Panc1 (cell line): ENCODE measurements at places on chromosomes 7 and 10. TPM values are rescaled to one million over a fixed set of nuclear protein-coding genes. Genes with fewer than 3 reads are reported as not detected.

- DNase-seq = no peak
These were observed 229.1 kb downstream of the PLXNA4 start for GRCh38 chr7:132347123-132347522.

DNA sequence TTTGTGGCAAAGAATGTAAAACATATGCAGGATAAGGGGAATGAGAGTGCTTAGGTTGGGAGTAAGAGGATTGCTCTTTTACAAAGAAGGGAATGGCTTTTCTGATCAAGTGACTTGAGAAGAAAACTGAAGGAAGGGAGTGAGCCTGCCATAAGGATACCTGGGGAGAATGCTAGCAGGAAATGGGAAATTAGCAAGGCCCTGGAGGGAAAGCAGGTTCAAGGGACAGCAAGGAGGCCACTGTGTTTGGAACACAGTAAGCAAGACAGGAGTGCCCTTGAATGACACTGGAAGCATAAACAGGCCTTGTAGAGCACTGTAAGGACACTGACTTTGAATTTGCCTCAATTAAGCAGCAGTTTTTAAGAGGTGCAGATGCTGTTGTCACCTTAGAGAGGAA is 1069.9 kb downstream of the DNAJB9 start:
- no peak for DNase-seq

The AASS gene
- total RNA-seq = 0.31 TPM

DNA sequence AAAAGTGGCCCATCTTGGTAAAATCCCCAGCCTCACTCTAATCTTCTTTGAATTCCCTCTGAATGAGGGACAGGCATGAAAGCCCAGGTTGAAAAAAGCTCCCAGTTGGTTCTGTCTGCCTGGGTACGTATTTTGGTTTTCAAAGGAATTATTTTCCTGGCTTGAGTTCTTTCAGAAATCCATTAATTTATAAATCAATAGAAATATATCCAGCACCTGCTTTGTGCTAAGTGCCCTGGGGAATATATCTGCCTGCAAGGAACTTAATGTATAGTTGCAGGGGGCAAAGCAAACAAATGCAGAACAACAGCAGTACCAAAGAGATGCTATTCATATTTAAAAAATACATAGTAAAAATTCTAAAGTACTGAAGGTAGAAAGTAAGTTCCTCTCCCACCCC is 362.7 kb downstream of the REEP3 start:
- DNase-seq = no peak

The LRRC4 gene
- not detected for total RNA-seq

DNA sequence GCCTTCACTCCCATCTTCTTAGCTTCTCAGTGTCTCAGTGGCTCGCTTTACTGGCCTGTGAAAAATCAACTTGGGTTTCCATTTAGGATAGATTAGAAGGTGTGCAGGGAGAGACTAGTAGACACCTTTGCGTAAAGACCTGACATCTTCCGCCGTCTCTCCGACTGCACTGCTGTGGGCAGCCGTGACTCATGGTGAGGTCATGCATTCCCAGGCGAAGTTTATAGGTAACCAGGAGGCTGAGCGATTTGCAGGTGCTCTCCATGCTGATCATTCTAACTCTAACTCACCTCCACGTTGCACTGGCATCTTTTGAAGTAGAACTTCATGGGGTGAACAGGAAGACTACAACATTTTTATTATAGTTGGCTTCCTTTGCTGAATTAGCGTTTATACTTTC is 68.0 kb upstream of the ZNF438 start:
- peak; percentile 20 for DNase-seq

DNA sequence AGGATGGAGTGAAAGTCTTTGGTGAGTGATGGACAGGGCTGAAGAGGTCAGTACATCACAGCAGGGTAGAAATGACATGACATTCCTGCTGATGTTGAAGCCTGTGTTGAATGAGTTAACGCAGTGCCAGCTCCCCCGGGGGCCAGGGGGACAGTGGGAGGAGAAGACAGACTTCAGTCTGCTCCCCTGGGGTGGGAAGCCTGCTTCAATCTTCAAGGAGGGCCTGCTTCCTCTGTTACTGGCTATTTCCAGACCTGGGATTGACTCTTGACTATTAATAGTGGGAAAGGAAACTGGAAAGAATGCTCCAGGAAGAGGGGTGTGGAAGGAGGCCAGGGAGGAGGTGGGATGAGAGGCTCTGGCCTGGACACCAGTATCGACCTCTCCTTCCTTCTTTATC is 27.2 kb downstream of the PODXL start:
- DNase-seq = no peak

The DHTKD1 gene
- total RNA-seq = 15.8 TPM

DNA sequence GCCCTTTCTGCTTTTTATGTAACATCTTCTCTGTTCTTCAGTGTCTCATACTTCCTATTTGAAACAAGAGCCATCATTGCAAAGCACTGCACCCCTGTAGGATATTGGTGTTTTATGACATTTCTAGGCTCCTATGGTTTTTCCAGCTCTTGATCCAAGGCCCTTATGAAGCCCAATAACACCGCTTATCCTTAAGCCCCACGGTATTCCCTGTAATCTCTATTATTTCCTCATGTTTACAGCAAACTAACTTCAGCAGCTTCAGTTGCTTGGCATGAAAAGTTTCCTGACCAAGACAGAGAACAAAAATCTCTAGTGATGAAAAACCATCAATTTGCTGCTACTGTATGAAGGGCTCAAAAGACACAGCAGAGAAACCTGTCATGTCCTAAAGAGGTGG is 34.1 kb upstream of the TES start:
- DNase-seq = no peak

The ZNF365 gene
- 22.8 TPM for total RNA-seq

GRCh38 chr7:43511769-43512515 is 71.0 kb upstream of the STK17A start:
- no peak for DNase-seq

The PAPSS2 gene
- total RNA-seq = 17.1 TPM

GRCh38 chr7:121385800-121386179 is 10.3 kb downstream of the FAM3C start:
- no peak for DNase-seq

DNA sequence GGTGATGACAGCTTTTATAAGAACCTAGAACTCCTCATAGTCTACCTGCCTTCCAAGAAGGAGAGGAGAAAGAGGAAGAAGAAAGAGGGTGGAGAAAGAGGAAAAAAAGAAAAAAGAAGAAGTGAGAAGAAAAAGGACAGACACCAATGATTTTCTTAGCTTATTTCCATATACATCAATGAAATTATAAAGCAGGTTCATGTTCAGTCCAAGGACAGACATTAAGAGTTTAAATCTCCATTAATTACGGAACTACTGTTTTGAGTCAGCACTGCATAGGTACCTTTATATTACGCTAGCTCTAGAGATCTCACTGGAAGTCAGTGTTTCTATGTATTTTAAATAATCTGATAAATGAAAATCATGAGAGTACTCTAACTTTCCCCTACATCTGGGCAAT is 309.0 kb upstream of the HGF start:
- no peak for DNase-seq

DNA sequence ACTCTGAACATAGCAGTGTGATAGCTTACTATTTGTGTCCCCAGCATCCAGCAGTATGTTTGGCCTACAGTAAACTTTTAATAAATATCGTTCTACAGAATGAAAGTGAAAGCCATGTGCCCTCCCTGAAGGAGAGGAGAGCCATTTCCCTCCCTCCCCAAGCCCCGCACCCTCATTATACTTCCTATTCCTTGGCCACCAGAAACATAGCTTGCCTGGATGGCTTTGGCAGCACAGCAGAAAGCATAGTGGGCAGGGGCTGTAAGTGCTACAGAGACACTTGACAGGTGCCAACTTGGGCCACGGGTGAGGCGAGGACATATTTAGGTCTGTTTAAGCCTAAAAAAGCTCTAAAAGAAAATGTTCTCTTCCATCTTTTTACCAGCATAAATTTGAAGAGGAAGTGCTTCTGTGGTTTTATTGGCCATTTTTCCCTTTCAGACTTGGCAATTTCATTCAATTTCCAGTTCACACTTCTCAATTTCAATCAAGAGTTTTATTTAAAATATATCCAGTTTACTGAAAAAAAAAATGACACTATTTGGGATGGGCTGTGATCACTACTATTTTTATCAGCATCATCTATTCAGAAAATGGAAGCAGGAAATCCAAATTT is 12.7 kb downstream of the HHEX start:
- DNase-seq = no peak

GRCh38 chr7:127822822-127823508 is 171.0 kb downstream of the SND1 start:
- no peak for DNase-seq

DNA sequence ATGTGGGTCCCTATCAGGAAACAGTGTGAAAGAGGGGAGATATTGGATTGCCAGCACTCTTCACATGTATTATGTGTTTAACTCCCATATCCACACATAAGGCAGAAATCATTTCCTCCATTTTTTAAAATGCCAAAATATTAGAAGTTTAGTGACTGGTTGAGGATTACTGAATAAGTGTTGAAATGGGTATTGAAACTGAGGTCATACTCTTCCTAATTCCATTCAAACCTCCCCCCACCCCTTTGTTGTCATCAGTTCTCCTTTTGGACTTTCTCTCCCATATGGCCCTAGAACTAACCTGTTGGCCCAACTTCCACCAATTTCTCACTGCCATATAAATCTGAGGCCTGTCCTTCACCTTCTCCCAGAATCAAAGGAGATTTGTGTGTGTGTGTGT is 81.6 kb downstream of the EVX1 start:
- DNase-seq = no peak

The TRPV5 gene
- total RNA-seq = not detected

GRCh38 chr7:150322833-150323681 is at the start of the genes ACTR3C and LRRC61:
Gene ACTR3C, minus strand, starts transcription at chr7:150323545. Its CDS starts 28,249 bp downstream, at chr7:150295296.
Gene LRRC61, plus strand, starts transcription at chr7:150323355. Its CDS starts 13,507 bp downstream, at chr7:150336862.
- DNase-seq = no peak

- DNase-seq = no peak
These were observed 67.5 kb downstream of the C1GALT1 start for GRCh38 chr7:7249814-7250213.

The A1CF gene
- total RNA-seq = 0.03 TPM

DNA sequence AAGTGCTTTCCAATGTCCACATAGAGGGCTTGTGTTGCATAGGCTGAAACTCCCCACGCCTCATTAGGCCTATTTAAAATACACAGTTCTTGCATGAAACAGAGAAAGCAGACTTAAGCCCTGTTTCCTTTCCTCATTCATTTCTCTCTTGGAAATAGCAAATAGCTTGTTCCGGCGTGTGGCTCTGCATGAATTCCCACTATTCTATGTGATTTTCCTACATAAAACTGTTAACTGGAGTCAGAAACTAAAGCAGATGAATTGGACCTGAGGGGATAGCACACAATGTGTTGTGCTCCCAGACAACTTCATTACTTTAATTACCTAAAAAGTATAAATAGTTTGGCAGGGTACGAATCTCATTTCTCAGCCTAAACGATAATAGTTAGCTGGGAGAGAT is 981.5 kb downstream of the SORCS1 start:
- DNase-seq = no peak

The MET gene
- total RNA-seq = 103 TPM

DNA sequence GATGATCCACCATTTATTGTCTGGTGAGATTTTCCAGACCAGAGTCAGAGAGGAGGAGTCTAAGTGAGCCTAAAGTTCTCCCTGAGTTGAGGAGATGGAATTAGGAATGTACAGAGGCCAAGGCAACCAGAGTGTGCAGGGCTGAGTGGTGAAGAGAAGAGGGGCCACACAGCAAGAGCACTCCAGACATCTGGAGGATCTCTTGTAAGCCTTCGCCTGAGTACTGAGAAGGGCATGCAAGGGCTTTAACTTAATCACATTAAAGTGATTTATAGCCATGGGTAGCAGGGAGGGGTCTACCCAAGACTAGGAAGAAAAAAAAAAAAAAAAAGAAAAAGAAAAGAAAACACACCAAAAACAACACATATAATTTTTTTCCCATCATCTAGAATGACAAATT is 1190.4 kb downstream of the GATA3 start:
- no peak for DNase-seq

DNA sequence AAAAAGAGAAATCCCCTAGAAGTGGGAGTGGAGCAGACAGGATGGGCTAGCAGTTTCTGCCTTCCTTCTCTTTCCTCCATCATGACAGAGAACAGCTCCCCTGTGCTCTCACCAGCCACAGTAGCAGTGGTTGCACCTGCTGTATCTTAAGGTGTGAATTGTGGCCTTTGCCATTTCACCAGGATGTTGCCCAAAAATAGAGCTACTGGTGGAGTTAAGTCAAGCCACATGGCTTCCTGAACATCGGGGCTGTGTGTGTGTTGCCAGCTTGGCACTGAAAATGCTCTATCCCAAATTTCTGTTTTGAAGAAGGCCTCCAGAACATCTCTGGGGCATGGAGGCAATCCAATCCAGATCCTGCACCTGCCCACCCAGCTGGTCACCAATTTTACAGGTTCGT is 348.7 kb downstream of the EXOC4 start:
- no peak for DNase-seq

DNA sequence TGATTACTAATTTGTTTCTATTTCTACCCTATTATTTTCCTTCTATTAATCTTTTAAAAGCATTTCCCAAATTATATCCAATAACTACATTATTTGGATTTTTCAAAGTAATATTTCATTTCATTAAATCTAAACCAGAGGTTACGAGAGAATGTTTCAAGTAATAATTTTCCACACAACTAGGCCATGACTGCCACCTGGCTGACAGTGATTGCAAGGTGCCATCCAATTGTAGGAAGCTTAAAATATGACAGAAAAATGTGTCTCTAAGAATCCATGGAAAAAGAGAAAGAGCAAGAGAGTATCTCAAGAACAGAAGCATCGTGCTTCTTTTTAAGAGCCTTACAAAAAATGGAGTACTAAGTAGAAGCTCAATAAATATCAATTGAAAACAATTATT is 48.7 kb downstream of the TPK1 start:
- DNase-seq = no peak

The LDB3 gene
- total RNA-seq = 0.15 TPM

The OPALIN gene
- total RNA-seq = not detected

GRCh38 chr7:80151274-80151665 is 16.6 kb downstream of the GNAI1 start:
- no peak for DNase-seq

DNA sequence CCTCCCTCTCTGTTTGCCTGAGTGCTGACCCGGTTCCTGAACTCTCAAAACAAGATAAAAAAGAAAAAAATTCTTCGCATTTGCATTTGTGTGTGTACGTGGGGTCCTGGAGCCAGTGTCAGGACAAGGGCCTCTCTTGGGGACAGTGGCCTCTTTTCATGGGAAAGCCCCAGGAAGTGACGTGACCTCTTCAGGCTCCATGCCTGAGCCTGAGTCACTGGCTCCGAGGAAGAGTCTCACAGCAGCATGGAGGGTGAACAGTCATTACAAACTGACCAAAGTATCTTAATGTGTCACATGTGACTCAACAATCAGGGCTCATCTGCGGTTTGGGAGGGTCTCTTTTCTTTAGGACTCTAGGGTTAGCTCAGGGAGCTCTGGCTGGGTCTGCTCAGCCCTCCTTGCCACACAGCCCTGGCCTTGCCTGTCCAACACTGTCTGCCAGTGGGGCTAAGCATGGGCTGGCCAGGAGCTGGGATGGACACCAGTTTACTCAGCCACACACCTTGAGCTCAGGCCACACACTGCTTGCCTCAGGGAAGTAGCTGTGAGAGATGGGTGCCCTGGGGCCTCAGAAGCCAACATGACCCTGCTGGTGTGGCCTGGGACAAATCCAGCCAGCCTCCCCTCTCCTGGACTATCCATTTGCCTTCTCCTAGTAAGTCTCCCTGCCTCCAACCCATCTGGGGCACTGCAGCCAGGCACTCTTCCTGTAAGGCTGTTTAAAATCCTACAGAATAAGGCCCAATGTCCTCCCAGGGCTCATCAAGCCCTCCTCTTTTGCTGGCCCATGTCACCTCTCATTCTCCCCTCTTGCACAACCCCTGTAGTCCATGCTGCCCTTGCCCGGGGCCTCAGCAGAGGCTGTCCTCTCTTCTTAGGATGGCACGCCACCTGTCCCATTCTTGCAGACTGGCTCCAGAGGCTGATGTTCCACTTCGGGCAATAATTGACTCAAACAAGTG is 10.5 kb downstream of the TMEM273 start:
- peak; percentile 2 for DNase-seq
